Mesenteric fat pad (tissue), 1 donor: ENCODE measurements at places on chromosomes 6 and 20. TPM values are rescaled to one million over a fixed set of nuclear protein-coding genes. Genes with fewer than 3 reads are reported as not detected.

COL9A1 gene
- total RNA-seq, result not detected

PDE7B gene
- 5.4 TPM for total RNA-seq

PPP1R18 gene
- total RNA-seq, result 87.0 TPM

CTCFL gene
- 0.16 TPM for total RNA-seq

EYA4 gene
- 1.0 TPM for total RNA-seq

BPI gene
- total RNA-seq, result not detected

SSTR4 gene
- not detected for total RNA-seq

GPX5 gene
- not detected for total RNA-seq

OR12D3 gene
- not detected for total RNA-seq

IL17A gene
- not detected for total RNA-seq

HLA-DQB2 gene
- 3.0 TPM for total RNA-seq

SLC35F1 gene
- total RNA-seq, result 0.48 TPM

WFDC5 gene
- total RNA-seq, result not detected

RAB32 gene
- 33.2 TPM for total RNA-seq

SLC22A7 gene
- not detected for total RNA-seq

GHRH gene
- total RNA-seq, result not detected

PTPRA gene
- total RNA-seq, result 65.2 TPM

ZSWIM3 gene
- 2.2 TPM for total RNA-seq

TJAP1 gene
- 20.3 TPM for total RNA-seq

FAM209A gene
- total RNA-seq, result 0.45 TPM

OR2H2 gene
- not detected for total RNA-seq

TGM2 gene
- total RNA-seq, result 131 TPM

BPHL gene
- total RNA-seq, result 25.1 TPM

EYS gene
- total RNA-seq, result 0.48 TPM
